ENCODE measurements at places on chromosomes 3 and 15. TPM values are rescaled to one million over a fixed set of nuclear protein-coding genes. Genes with fewer than 3 reads are reported as not detected.

The FANCD2OS gene
- polyA plus RNA-seq = not detected

The PCLAF gene
- polyA plus RNA-seq = 127 TPM

The RAD18 gene
- 17.4 TPM for polyA plus RNA-seq

The OIP5 gene
- 4.0 TPM for polyA plus RNA-seq

The DLL4 gene
- 0.32 TPM for polyA plus RNA-seq

The ROPN1 gene
- not detected for polyA plus RNA-seq
